ENCODE measurements at places on chromosomes 4 and X.
A peak's percentile ranks its signal among the peaks of the same experiment; 100 is the strongest.

- no peak for DNase-seq
These were observed 47.0 kb downstream of the FAT1 start for GRCh38 chr4:186676531-186677161.

GRCh38 chr4:156294577-156294976, 340.9 kb upstream of the CTSO start:
- DNase-seq, result peak; percentile 80

- DNase-seq, result no peak
These were observed 47.8 kb upstream of the CLNK start for GRCh38 chr4:10732235-10732913.

DNA sequence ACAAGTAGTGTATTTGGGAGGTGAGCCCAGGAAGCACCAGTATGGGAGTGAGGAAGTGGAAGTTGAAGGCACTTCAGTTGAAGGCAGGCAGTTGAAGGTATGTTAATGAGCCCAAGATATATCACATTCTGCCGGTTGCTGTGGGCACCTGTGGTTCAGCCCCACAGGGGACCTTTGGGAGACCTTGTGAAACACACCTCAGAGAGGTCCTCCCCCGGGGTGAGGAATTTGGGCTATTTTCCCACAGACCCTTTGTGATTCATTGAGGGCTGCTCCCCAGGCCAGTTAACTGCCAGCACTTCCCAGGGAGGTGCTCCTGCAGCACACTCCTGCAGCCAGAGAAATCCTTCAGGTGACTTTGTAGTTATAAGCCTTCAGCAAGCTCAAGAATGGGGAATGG, 45.9 kb downstream of the PTCHD1 start:
- DNase-seq, result no peak

GRCh38 chr4:143026459-143027170, 158.1 kb upstream of the USP38 start:
- no peak for DNase-seq

- no peak for DNase-seq
These were observed 14.9 kb downstream of the SLC9A7 start for GRCh38 chrX:46744009-46744408.

DNA sequence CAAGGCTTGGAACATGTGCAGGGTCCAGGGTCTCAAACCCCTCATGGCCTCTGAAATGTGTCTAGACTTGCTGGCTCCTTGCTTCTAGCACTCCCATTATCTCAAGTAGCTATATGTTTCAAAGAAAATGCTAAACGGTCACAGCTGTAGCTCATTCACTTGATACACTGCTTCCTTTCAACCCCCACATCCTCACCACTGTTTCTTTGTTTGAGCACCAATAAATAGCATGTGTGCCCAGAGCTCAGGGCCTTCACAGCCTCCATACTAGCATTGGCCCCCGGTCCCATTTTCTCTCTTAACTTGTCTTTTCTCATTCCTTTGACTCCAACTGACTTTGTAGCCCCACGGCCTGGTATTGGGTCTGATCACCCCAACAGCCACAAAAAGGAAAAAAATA, 801.8 kb downstream of the STIM2 start:
- DNase-seq, result no peak

DNA sequence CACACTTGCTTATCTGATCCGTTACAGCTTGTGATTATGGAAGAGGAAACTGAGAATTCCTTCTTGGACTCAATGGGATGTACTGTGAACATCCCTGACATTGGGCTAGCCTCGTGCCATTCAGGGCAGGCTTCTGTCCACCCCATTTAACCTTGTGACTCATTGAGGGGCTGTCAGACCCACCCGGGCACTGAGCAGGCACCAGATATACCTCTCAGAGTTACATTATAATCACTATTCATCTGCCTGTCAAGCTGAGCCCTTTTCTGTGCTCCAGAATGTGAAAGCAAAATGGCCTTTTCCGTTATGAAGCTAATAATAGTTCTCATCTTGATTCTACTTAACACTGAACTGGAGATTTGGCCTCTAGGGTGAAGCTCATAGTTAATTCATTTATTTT, 170.6 kb upstream of the SCML1 start:
- no peak for DNase-seq

- DNase-seq, result no peak
These were observed 151.3 kb downstream of the USP46 start for GRCh38 chr4:52507774-52508173.

GRCh38 chr4:74157154-74157553, 764 bp upstream of the MTHFD2L start:
- DNase-seq, result no peak

- DNase-seq, result no peak
These were observed 161.7 kb downstream of the SMARCA1 start for GRCh38 chrX:129361576-129361975.

DNA sequence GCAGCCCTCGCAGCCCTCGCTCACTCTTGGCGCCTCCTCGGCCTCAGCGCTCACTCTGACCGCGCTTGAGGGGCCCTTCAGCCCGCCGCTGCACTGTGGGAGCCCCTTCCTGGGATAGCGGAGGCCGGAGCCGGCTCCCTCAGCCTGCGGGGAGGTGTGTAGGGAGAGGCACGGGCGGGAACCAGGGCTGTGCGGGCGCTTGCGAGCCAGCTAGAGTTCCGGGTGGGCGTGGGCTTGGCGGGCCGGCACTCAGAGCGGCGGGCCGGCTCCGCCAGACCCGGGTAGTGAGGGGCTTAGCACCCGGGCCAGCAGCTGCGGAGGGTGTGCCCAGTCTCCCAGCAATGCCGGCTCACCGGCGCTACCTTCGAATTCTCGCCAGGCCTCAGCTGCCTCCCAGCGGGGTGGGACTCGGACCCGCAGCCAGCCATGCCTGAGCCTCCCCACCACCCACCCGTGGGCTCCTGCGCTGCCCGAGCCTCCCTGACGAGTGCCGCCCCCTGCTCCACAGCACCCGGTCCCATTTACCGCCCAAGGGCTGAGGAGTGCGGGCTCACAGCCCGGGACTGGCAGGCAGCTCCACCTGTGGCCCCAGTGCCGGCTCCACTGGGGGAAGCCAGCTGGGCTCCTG, 1.4 kb upstream of the AADAT start:
- DNase-seq, result no peak

DNA sequence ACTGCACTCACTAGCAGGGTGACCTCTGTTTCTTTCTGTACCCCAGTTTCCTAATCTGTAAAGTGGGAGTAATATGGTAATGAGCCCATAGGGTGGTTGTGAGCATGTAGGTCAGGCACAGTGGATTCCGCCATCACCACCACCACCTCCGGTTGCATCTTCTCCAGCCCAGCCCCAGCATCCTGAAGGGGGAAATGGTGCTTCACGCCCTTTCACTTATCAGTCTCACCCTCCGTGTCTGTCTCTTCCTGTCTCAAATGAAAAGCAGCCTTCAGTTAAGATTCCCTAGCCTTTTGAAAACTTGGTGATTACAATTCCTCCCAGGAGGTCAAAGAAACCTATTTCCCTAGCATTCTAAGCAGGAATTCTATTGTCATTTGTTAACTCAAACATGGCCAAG, 16.9 kb upstream of the XPNPEP2 start:
- no peak for DNase-seq

- DNase-seq, result no peak
These were observed 14.7 kb upstream of the SH3KBP1 start for GRCh38 chrX:19902110-19902509.

GRCh38 chr4:145820407-145820806, 118.2 kb downstream of the ZNF827 start:
- no peak for DNase-seq

- peak; percentile 80 for DNase-seq
These were observed 10.9 kb upstream of the CLTRN start for GRCh38 chrX:15675490-15675921.

GRCh38 chr4:110198049-110198434, 373 bp downstream of the ELOVL6 start:
- DNase-seq, result peak; percentile 9

- DNase-seq, result no peak
These were observed 73.0 kb upstream of the HPGD start for GRCh38 chr4:174595141-174595929.

DNA sequence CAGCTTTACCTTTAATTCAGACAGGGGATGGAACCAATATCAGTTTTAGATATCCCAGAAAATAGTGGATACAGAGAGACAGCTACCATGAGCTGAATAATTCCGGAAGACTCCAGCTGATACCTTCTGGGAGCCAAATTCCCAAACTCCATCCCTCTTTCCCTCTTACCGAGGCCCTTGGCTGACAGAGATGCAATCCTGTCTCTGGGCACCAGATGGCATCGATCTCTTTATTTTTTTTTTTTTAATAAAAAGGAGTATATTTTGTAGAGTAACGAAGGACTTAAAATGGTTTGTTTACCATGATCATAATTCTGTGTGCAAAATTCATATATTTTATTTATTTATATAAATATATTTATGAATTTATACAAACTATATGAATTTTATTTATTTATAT, 31.0 kb downstream of the RAB40A start:
- DNase-seq, result peak; percentile 13

DNA sequence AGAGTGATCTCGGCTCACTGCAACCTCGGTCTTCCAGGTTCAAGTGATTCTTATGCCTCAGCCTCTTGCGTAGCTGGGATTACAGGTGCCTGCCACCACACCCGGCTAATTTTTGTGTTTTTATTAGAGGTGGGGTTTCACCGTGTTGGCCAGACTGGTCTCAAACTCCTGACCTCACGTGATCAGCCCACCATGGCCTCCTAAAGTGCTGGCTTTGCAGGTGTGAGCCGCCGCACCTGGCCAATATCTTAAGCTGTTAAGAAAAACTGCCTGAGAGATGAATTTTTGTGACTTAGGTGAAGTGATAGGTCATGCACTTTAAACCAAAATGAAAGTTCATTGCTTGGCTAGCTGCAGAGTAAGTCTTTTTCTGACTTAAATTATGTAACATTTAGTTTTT, 5.8 kb downstream of the KDM6A start:
- no peak for DNase-seq

GRCh38 chr4:27701606-27702005, 841.0 kb downstream of the STIM2 start:
- DNase-seq, result no peak

GRCh38 chr4:154120690-154121345, 331.9 kb upstream of the SFRP2 start:
- no peak for DNase-seq

DNA sequence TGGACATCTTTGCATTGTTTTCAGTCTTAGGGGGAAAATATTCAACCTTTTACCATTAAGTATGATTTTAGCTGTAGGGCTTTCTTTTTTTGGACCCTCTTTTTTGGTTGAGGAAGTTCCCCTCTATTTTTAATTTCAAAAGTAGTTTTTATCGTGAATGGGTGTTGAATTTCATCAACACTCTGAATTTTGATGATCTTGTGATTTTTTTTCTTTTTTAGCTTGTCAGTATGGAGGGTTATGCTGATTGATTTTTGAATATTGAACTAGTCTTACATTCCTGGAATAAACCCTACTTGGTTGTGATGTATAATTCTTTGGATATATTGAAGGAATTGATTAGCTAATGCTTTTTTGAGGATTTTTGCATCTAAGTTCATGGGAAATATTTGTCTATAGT, 1.7 kb downstream of the ZNF81 start:
- no peak for DNase-seq

DNA sequence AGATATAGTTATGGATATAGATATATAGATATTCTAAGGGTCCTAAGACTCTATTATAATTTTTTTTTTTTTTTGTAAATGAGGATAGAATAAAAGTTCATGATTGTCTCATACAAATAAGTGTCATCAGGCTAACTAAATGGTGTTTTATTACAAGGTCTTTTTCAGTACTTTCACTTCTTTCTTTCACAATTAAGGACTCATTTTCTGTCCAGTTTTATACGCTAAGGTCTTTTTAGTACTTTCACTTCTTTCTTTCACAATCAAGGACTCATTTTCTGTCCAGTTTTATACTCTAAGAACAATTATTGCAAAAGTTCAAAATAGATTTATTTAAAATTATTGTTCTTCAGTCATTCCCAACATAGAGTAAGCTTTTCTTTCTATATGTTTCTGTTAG, 32.7 kb downstream of the RUFY3 start:
- no peak for DNase-seq

DNA sequence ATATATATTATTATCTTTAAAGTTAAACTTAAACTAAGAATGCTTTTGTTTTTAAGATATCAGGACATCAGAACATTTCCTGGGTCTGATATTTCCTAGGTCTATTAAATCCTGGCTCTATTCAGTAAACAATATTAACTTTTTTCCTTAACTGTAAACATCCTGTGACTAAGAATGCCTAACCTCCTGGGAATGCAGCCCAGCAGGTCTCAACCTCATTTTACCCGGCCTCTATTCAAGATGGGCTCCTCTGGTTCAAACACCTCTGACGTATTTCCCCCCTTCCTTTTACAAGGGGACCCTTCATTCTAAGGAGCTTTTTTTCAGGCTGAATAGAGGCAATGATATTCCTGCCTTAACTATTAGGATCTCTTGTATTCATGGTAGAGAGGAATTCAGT, 35.8 kb upstream of the DYNLT3 start:
- DNase-seq, result no peak

DNA sequence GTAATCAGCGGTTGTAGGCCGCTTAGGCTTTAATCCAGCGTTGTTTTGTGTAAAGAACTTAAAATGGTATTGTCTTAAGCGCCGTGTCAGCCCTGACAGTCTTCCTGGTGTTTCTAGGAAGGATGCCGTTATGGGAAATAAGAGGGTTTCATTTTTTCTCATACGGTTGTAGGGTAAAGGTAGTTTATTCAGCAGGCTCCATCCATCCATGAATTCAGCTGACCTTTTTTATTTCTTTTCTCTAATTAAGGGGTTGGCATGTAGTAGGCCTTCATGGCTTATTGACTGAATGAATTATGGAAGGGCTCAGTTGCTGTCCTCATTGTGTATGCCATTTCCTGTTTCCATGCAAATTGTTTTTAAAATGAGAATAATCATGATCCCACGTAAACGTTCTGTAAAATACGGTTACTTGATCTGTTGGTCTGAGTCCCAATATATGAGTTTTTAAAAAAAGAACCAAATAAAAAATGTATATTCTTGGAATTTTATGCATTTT, 693 bp downstream of the OCIAD1 start:
- DNase-seq, result peak; percentile 11

- peak; percentile 69 for DNase-seq
These were observed 541.4 kb upstream of the BOD1L1 start for GRCh38 chr4:14168919-14169318.

DNA sequence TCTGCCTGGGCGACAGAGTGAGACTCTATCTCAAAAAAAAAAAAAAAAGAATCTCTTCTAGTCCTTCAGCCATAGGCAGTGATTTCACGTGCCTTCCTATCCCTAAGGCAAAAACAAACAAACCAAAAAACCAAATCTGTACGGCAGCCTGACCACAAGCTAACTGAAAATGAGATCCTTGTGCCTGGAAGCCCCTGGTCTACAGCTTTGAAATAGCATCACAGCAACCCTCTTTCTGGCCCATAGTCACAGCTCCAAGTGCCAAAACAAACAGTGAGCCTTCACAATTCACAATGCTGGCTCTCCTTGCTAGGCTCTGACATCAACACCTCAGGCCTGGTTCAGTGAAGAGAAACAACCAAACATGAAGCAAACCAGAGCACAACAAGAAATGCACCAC, 46.1 kb downstream of the TMEM150C start:
- DNase-seq, result peak; percentile 44

GRCh38 chr4:26441102-26441501, 49.2 kb downstream of the CCKAR start:
- no peak for DNase-seq
